NCI-H1092 treated with DMSO at 0.1 percent for 48 hours (cell line): ENCODE measurements at places on chromosomes 2 and 18.
A peak's percentile ranks its signal among the peaks of the same experiment; 100 is the strongest.

DNA sequence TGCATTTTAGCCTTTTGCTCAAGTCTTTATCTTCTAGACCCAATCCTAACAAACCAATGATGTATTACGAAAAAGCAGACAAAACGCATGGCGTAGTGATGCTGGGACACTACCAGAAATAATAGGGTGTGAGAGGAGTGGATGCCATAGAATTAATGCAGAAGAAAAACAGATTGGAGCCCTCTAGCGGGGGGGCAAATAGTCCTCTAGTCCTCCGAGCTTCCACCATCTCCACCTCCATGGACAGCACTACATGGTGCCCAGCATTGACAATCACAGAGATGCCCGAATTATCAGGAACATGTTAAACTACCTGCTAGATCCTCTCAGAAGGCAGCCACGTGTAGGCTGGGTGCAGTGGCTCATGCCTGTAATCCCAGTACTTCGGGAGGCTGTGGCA is 15.4 kb upstream of the ROCK2 start:
- DNase-seq = no peak

DNA sequence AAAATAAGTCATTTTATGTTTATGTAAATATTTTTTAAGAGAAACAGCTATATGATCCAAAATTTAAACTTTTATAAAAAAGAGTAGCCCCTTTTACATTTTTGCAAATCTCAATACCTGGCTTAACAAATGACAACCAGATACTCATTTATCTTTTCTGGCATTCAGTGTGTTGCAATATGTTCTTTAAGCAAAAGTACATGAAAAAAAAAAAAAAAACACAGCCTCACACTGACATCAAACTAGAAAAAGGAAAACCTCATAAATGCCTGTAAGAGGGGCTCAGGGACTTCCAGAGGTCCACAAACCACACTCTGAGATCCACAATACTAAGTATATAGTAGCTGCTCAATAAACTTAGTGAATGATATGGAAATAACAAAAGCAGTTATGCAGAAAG is 21.9 kb downstream of the PPP4R3B start:
- no peak for DNase-seq

GRCh38 chr2:32591669-32592463 is 36.0 kb upstream of the TTC27 start:
- no peak for DNase-seq

- DNase-seq = no peak
Observed at GRCh38 chr2:128686497-128686859, 367.8 kb upstream of the HS6ST1 start.

DNA sequence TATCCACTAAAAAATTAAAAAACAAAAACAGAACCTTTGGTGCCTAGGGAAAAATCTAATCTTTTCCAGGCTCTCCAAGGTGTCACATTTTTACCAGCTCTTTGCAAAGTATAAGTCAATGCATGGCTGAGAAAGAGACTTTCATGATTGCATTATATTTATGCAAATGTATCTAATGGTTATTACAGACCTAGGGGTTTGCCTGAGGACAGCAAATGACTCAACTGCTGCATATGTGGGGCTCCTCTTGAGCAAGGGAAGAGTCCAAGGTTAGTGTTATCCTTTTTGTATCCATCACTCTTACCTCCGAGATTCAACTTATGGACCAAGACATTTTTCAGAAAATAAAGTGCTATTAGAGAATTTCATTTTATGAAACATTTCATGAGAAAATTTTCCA is 33.9 kb upstream of the RMP24 start:
- no peak for DNase-seq

DNA sequence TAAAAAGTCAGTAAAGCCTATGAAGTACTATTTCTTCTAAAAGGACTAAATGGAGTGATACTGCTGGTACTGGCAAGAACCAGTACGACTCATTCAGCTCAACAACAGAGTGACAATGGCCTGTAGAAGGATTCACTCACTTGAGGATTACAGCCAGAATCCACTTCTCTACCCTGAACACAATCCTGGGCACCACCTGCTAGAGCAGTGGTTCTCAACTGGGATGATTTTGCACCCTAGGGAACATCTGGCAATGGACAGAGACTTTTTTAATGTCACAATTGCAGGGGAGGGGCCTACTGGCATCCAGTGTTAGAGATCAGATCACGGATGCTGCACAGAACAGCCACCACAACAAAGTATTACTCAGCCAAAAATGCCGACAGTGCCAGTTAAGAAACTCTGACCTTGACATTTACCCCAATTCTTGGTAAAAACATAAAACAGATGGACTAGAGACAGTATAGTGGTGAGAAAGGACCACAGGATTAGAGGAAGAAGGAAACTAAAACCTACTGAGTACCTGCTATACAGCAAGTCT is 5.0 kb downstream of the SPIRE1 start:
- no peak for DNase-seq

DNA sequence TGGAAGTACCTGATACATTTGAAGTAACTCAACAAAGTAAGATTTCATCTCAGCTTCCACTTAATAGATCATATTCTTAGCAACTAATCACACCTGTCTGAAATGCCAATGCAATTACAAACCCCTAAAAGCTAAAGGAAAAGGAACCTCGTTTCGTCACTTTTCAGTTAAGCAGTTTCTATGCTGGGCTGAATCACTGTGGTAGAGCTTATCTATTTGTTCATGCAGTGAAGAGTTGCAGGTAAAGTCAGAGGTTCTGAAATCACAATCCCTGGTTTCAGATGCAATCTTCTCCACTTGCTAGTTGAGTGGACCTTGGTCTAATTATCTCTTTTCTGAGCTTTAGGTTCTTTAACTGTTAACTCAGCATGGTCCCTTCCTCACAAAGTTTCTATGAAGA is 6.3 kb downstream of the HRH4 start:
- no peak for DNase-seq

GRCh38 chr18:36350251-36350651 is 52.7 kb downstream of the FHOD3 start:
- DNase-seq = no peak

DNA sequence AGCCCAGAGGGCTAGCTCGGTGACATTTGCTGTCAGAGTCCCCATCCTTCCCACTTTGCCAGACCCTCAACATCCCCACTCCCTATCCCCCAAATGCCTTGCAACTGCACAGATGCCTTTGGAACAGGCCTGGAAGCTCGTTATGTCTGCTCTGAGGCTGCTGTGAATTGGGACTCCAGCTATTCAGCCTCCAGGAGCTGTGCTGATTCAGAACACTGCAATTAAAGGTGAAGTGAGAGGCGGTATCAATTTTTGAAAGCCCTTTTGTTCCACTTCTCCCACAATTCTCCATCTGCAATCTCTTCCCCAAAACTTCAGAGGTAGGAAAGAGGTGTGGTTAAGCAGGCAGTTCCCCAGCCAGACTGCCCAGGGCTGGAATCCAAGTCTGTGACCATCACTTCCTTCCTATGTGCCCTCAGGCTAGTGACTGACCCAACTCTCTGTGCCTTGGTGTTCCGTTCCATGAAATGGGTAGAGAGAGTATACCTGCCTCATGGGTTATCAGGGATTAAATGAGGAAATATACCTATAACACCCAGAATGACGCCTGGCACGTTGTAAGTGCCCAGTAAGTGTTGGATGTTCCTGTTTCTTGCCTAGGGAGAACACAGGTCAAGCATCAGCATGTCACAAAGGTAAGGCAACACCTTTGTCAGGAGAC is 17.5 kb downstream of the NOSTRIN start:
- DNase-seq = no peak

GRCh38 chr2:107290041-107290440 is 404.1 kb upstream of the ST6GAL2 start:
- no peak for DNase-seq

GRCh38 chr2:177072090-177072489 is 140.5 kb upstream of the HNRNPA3 start:
- DNase-seq = no peak

DNA sequence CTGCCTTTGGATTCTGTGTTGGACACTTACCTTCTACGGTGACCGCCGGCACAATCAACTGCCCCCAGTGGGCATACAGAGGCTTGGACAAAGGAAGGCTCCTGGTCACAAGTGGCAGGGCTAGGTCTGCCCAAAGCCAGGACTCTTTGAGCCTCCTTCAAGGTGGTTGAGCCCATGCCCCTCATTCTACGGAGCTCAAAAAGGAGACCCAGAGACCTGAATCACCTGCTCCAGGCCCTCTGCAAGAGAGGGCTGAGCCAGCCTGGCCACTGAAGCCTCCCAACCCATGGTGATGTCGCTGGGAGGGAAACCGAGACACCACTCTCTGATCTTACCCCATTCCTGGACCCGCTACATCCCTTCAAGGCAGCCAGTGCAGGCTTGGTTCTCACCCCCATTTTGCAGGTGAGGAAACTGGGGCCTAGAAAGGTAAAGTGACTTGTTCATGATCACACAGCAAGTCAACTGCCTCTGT is 87.9 kb downstream of the INHBB start:
- no peak for DNase-seq

- DNase-seq = no peak
Observed at GRCh38 chr18:11955239-11956029, 25.9 kb upstream of the IMPA2 start.

- no peak for DNase-seq
Observed at GRCh38 chr2:141711627-141712026, 419.2 kb downstream of the LRP1B start.

- DNase-seq = peak; percentile 95
Observed at GRCh38 chr18:58669731-58670378, 1.4 kb upstream of the MALT1 start.

DNA sequence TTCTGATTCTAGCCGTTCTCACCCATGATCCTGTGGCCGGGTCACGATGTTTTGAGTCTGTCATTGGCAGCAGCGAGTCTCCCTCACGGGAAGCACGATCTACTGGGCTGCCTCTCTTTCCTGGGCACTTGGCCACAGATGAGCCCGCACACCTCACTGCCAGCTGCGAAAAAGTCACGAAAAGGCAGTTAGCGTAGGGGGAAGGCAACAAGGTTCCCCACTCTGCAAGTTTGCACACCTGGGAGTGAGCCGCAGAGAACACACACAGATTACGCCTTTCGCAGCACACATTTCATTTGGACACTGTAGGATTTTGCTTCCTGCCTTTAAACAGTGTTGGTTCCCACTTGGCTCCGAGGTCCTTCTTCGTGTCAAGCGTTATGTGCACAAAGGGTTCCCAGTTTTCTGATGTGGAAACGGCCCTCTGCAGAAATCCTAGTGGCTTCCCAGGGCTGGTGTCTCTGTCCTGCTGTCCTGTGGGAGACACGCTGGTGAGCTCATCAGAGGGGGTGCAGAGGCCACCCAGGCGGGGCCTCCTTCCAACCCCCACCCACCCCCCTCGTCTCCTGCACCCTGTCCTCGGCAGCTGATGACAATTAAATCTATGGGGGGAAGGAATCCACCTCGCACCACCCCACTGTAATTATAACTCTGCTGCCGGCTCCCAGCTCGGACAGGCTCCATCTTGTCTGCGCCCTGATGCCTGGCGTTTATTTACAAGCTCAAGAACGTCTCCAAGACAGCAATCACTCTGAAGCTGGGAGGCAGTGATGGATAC is 157.3 kb upstream of the SALL3 start:
- DNase-seq = no peak

- no peak for DNase-seq
Observed at GRCh38 chr18:74874351-74874750, 276.7 kb downstream of the ZNF407 start.

DNA sequence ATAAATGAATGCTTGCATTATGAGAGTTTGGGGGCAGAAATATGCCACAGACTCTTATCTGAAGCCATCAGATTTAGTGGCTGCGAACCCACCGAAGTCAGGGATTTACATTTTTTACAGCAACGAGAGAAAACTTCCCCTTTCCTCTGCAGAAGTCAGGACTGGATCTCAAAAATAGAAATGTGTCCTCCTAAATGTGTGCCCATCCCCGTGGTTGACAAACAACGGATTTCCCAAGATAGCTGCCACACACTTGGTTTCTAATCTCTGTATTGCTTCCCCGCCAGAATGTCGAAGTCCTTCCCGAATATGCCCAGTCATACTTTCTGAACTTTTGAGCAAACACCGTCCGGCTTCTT is 879 bp upstream of the ADAM23 start:
- DNase-seq = no peak

GRCh38 chr18:79804130-79804787 is 6.5 kb downstream of the KCNG2 start:
- DNase-seq = no peak

- no peak for DNase-seq
Observed at GRCh38 chr18:58211510-58211909, 167.5 kb downstream of the NEDD4L start.

DNA sequence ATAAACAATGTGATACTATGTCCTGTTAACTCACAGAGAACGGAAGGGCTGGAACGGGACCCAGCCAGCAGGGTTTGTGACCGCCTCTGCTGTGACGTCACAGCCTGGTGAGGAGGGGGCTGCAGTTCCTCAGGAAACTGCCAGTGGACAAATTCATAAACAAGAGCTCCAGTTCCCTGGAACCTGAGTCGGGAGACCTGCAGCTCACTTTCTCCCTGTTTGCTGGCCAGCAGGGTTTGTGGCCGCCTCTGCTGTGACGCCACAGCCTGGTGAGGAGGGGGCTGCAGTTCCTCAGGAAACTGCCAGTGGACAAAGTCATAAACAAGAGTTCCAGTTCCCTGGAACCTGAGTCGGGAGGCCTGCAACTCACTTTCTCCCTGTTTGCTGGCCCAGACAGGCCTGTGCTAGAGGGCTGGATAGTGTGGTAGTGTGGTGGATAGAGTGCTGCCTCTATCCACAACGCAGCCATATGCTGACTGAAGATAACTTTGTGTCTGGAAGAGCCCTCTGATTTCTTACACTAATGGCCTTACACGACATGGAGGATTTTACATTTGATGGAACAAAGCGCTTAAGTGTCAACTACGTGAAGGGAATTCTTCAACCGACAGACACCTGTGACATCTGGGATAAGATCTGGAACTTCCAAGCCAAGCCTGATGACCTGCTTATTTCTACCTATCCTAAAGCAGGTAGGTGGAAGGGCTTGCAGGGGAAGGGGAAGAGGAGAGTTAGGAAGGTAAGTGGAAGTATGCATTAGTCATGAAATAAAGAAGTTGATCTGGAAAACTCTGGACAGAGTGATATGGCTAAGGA is at the start of gene SULT1C4:
Gene SULT1C4 (plus strand): TSS at position 140 of the 816 bp plus-strand sequence. CDS start 384 bp downstream, at position 524.
- no peak for DNase-seq

- DNase-seq = no peak
Observed at GRCh38 chr2:188979187-188980114, 5.3 kb downstream of the COL3A1 start.

DNA sequence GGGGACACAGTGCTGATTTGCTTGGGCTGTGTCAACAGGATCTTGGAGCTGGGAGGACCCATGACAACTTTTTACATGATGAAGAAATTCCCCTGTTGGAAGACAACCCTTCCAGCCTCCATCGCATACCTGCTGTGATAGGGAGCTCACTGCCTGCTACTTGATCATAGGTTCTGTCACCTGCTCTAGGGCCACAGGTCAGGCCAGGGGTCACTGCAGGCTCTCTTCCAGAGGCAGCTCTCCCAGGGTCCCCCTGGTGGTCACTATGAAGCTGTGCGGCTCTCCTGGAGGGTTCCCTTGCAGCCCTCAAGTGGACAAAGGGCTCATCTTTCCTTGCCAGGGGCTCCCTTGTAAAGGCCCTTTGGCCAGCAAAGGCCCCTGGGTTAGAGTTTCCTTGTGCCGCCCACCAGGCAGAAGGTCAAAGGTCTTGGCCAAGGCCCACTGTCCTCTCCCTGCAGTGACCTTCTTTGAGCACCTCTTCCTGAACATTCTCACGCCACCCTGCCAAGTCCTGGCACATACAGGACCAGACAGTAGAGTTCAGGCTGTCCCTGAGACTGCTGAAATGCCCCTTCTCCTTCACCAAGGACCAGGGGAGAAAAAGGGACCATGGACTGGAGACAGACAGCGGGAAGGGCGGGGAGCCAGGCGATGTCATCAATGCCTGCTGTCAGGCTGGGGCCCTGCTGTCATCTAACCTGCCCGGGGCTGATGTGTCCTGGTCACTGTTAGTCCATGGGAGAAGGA is 345.1 kb downstream of the DYSF start:
- no peak for DNase-seq

- DNase-seq = no peak
Observed at GRCh38 chr2:73971722-73972121, 13.0 kb upstream of the TET3 start.
